ENCODE measurements at places on chromosomes 16 and 17.

GRCh38 chr17:64240741-64241347, 22.2 kb downstream of the TEX2 start:
- DNase-seq = no peak

- DNase-seq = no peak
Measured at GRCh38 chr17:76145231-76146052, 4.4 kb upstream of the FOXJ1 start.

- DNase-seq = no peak
Measured at GRCh38 chr16:75535211-75535843, 581 bp downstream of the CHST5 start.

DNA sequence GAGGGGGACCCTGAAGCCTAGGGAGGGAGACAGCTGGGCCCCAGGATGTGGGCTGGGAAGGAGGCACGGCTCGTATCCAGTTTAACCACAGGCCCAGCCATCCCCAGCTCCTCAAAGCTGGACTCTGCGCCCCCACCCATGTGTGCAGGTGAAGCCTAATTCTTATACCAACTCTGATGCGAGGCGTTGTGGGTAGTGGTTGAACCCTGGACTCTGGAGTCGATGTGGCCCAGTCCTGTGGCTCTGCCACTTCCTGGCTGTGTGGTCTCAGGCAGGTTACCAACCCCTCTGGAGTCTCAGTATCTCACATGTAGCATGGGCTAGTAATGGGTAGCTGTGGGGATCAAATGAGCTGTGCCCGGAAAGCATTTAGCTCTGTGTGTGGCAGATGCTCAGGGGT, 60.4 kb upstream of the TOB1 start:
- DNase-seq = no peak

DNA sequence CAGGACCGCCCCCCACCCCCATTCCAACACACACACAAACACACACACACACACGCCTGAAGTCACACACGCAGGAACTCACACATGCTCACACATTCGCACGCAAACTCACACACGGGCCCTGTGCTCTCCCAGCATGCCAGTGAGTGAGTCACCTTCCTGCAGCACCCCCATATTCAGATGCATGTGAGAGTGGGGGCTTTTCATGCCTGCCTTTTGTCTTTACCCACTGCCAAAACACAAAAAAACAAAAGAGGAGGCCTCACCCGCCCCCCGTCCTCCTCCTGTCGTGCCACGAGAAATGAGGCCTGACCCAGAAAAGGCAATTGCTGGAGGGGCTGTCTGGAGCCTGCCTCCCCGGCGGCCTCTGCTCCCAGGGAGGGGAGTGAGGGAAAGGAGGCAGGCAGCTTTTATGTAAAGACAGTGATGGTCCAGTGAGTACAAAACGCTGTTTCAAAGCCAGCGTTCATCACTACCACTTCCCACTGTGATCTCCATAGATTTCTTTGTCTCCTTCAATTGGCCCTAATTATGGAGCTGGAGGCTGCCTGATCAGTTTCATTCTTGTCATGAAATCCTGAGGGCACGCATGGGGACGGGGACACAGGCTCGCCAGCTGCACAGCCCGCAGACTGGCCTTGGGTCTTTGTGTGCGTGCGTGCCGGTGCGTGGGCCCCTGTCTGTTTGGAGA, 29.5 kb upstream of the GSE1 start:
- DNase-seq = no peak

GRCh38 chr17:50944054-50944901, 78.1 kb upstream of the TOB1 start:
- DNase-seq = peak; percentile 64

GRCh38 chr16:13350000-13350399, 448.6 kb downstream of the SHISA9 start:
- no peak for DNase-seq

- DNase-seq = no peak
Measured at GRCh38 chr17:14950686-14951085, 314.4 kb downstream of the PMP22 start.

GRCh38 chr17:71187145-71187878, 933.5 kb upstream of the SOX9 start:
- no peak for DNase-seq

- DNase-seq = no peak
Measured at GRCh38 chr16:4806280-4806679, 3.8 kb upstream of the ROGDI start.

DNA sequence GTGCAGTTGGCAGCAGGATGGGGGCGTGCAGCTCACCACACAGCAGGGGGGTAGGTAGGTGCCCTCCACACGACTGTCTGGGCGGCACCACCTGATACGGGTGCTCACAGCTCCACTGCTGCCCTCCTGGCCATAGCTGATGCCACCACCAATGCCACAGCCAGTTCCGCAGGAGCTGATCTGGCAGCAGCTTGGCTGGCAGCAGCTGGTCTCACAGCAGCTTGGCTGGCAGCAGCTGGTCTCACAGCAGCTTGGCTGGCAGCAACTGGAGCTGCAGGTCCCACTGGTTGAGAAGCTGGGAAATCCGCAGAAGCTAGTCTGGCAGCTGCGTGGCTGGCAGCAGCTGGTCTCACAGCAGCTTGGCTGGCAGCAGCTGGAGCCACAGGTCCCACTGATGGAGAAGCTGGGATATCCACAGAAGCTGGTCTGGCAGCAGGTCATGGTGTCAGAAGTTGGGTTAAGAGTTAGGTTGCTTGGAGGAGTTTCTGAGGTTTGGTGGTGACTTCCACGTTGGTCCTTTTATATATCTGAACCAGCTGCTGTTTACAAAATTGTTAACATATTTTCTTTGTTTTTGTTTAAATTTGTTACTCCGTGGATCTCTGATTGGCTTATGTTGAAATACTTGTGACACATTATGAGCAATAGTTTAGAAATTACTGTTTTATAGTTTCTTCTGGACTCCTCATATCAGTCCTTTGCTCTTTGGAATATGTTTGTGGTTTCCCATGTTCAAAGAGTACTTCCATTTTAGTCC, at the start of gene KRTAP1-5:
Gene KRTAP1-5, minus strand, starts transcription at position 494 of the 757 bp plus-strand sequence. Its CDS starts 53 bp downstream, at position 441.
- no peak for DNase-seq

DNA sequence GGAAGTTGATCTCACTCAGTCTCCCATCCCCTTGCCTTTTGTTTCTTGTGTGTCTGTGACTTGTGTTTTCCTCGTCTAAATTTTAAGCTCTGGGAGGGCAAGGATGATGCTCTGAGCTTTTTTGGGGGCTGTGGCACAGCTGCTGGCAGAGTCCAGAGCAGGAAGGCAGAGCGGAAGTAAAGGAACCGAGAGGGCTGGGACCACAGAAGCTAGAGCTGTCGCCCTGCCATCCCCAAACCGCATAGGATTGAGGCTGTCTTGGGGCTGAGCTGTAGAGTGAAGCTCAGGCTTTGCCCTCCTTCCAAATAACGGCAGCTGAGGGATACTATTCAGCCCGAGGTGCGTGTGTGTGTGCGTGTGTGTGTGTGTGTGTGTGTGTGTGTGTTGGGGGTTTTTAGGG, 3.8 kb upstream of the DNAH2 start:
- DNase-seq = no peak

GRCh38 chr16:10561001-10561400, 19.4 kb downstream of the EMP2 start:
- DNase-seq = no peak

DNA sequence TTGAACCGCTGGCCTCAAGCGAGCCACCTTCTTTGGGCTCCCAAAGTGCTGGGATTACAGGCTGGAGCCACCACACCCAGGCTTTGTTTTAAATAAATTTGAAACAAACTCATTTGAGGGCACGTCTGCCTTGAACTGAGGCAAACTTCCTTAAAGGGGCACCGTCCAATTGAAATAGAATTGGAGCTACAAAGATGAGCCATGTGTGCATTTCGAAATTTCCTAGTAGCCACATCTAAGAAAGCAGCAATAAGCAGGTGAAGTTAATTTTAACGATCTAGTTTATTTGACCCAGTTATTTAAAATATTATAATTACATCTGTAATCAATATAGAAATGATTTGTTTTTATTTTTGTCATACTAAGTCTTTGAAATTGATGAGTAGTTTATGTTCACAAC, 755 bp upstream of the C16orf89 start:
- DNase-seq = no peak
